ENCODE measurements at places on chromosomes 3 and 15. TPM values are rescaled to one million over a fixed set of nuclear protein-coding genes. Genes with fewer than 3 reads are reported as not detected.
A peak's percentile ranks its signal among the peaks of the same experiment; 100 is the strongest.

DNA sequence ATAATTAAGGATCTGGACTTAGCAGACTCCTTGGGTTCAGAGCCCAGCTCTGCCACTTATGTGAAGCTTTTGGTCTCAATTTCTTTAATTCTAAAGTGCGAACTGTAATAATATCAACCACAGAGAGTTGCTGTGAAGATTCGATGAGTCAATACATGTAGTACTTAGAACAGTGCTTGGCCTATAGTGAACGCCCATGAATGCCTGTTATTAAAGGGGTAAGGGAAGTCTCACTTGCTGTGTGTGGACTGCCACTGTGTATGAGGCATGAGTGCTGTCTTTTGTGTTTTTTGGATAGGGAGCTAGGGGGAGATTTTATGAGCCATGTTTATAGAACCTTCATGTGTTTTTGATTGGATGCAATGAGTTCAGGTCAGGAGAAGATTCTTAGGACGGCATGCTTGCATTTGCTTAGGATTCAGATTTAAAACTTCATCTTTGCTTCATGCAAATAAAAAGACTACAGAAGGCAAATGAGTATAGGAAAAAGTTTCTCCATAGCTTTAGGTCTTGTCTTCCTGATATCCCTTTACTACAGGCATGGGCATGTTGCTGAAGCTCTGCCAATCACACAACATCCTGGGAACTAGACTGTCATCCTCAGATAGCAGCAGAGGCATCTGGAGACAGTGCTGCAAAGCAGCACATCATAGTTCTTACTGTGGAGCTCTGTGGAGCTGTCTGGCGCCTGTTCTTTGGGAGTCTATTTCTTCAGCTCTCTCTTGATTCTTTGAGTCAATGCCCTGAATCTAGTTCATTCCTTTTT lies 50.0 kb downstream of the PLS1 start:
- H3K36me3 ChIP-seq: no peaks in the 10 kb centered on the region
- no peak overlapping the region for H3K27ac ChIP-seq
- DNase-seq: no peak
- no peaks in the 10 kb centered on the region for H3K27me3 ChIP-seq
- H3K4me1 ChIP-seq: no peaks in the 10 kb centered on the region

DNA sequence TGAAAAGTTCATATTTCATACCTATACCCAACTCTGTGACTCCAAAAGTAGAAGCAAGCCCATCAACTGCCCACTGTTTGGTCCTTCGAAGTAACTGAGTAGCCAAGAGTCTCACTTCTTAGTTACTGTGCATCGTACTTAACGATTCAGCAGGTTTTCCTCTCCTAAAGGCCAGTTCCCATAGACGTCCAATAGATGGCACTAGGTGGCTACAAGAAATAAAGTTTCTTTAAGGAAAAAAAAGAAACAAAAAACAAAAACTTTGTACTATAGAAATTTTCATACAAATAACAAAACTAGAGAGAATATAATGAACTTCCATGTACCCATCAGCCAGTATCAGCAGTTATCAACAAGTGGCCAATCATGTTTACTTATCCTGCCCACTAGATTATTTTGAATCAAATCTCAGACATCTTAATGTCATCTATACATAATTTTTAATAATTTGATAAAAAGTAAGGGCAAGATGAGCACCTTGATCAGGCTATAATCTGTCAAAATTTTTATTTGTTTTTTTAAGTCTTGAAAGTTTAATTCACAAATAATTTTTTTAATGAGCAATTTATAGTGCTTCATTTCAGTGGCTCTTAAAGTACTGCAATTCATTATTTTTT lies 63.8 kb upstream of the ACP3 start:
- H3K4me3 ChIP-seq: no peak overlapping the region
- no peaks in the 10 kb centered on the region for H3K4me1 ChIP-seq
- H3K27me3 ChIP-seq: peaks cover 11% of the 10 kb centered on the region
- no peaks in the 10 kb centered on the region for H3K36me3 ChIP-seq

- H3K4me3 ChIP-seq: no peak overlapping the region
- no peak for DNase-seq
- H3K4me1 ChIP-seq: no peaks in the 10 kb centered on the region
- H3K27ac ChIP-seq: no peak overlapping the region
- H3K27me3 ChIP-seq: peaks cover 13% of the 10 kb centered on the region
Measured at GRCh38 chr15:92294759-92295158, 98.9 kb upstream of the ST8SIA2 start.

DNA sequence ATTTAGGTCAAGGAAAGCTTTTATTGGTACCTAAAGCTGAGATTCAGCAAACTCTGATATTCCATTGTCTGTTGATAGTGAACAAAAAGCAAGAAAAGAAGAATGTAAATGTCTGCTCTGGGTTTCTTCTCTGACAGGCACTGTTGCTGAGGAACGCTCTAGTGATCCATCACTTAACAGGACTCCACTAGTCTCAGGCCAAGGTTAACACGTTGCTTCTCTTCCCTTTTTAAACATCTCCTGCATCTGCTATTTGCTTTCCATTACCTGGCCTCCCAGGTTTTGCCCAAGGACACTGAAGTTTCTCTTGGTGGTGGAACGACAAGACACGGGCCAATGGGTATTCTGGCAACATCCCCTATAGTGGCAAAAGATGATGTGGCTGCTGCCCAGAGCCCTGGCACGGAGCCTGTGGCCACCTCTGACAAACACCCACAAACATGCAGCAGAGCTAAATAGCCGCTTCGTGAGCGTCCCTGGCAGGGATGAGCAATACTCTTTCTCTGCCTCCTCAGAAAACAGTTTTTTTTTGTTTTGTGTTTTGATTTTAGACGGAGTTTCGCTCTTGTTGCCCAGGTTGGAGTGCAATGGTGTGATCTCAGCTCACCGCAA lies 97.8 kb upstream of the AKAP13 start:
- no peak overlapping the region for H3K4me3 ChIP-seq
- H3K27me3 ChIP-seq: no peaks in the 10 kb centered on the region
- peaks cover 4% of the 10 kb centered on the region for H3K4me1 ChIP-seq

DNA sequence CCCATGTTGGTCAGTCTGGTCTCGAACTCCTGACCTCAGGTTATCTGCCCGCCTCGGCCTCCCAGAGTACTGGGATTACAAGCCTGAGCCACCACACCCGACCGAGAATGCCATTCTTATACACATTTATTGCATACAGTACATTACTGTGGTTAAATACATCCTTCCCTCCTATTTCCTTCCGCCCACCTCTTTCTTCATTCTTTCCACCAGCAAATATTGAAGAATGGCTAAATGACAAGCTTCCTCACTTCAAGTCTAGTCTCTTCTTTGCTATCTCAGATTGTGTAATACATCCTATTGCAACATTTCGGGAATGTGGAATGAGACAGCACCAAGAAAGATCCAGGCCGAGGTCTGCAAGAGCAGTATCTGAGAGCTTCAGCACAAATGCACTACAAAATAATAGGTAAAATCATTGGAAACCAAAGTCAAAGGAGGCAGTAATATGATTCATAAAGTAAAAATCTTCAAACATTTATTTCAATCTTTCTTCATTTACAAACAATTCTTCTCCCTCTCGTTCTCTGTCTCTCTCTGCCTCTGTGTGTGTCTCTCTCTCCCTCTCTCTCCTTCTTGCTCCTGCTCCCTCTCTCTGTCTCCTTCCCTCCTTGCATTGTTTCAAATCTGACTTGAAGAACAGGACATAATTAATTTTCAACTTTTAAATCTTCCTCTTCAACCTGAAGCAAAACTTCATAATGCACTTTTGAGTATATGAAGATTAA lies 94.7 kb upstream of the TGFBR2 start:
- H3K36me3 ChIP-seq: no peaks in the 10 kb centered on the region
- peak; percentile 40 for DNase-seq
- no peak overlapping the region for H3K27ac ChIP-seq
- H3K27me3 ChIP-seq: no peaks in the 10 kb centered on the region

GRCh38 chr3:114858329-114858728 lies 288.8 kb downstream of the ZBTB20 start:
- H3K4me1 ChIP-seq: peaks cover 27% of the 10 kb centered on the region
- DNase-seq: no peak
- no peak overlapping the region for H3K27ac ChIP-seq
- no peaks in the 10 kb centered on the region for H3K27me3 ChIP-seq

DNA sequence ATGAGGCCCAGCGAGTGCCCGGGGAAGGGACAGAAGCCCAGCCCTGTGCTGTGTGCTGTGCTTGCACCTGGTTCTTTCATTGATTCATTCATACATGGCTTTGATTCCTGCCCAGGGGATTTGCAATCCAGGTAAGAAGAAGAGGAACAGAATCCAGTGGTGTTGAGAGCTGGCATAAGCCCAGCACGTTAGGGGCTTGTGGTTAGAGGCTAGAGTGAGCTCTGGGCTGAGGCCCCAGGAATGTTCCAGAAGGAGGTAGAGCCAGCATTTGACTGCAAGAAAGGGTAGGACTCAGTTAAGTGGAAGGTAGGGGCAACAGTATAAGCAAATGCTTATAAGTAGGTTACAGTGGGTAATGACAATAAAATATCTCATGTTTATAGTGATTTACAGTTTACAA lies 2.3 kb downstream of the VWA5B2 start:
- DNase-seq: no peak
- H3K27ac ChIP-seq: no peak overlapping the region
- peak overlapping the region; percentile 50 for H3K4me3 ChIP-seq
- H3K36me3 ChIP-seq: no peaks in the 10 kb centered on the region

DNA sequence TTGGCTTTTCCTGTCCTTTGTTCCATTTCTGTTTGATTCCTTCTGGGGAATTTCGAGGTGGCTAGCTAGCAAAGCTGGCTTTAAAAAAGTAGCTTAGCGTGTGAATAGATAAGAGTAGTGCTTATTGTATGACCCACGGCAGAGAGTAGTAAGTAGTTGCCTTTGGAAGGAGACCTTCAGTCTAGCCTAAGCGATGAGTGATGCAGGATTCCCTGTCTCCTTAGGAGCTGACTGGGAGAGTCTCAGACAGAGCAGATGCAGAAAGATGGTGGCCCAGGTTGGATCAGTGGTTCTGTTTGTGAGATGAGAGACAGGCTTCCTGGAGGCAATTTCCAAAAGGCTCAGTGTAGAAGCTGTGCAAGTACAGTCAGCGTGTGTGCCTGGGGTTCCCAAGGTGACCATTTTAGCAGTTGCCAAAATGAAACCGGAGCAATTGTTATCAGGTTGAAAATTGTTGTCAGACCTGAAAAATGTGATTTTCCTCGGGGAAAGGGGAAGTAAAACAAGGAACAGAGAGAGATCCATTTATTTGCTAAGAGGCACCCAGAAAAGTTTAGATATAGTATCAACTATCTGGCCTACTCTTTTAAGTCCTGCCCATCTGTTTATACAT lies 681 bp upstream of the IL5RA start:
- H3K4me1 ChIP-seq: peaks cover 6% of the 10 kb centered on the region
- no peak for DNase-seq
- H3K27me3 ChIP-seq: peaks cover 2% of the 10 kb centered on the region

DNA sequence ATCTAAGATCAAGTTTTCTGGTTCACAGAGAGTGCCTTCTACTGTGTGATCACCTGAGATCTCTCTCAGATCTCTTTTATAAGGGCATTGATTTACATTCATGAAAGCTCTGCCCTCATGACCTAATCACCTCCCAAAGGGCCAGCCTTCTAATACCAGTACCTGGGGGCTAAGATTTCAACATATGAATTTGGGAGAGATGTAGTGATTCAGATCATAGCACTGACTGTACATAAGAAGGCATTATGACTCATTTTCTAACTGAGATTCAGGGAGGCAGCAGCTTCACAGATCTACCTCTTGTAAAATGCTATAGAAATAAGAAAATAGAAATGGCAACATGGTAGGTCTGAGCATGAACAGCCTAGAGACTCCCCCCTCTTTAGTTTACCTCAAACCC lies 39.6 kb downstream of the VGLL3 start:
- no peak overlapping the region for H3K4me3 ChIP-seq
- no peaks in the 10 kb centered on the region for H3K36me3 ChIP-seq
- no peaks in the 10 kb centered on the region for H3K4me1 ChIP-seq
- H3K27me3 ChIP-seq: no peaks in the 10 kb centered on the region

DNA sequence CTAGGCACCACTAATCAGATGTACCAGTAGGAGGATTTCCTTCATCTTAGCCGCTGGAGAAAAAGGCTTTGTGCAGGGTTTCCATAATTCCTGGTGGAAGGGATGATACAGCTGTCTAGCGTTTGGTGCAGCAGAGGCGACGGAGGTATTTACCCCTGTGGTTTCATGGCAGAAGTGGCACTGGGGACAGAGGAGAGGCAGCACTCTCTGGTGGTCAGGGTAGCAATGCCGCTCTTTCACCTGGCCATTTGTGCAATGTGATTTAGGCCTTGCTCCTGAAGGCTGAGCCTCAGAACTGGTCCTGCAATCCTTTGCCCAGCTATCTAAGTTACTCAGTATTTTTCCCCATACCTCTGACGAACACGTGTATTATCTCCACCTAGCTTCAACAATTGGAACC lies 47.1 kb upstream of the BNIP2 start:
- no peak overlapping the region for H3K4me3 ChIP-seq
- no peak for DNase-seq
- no peaks in the 10 kb centered on the region for H3K4me1 ChIP-seq
- no peaks in the 10 kb centered on the region for H3K27me3 ChIP-seq

- peaks cover 10% of the 10 kb centered on the region for H3K36me3 ChIP-seq
- no peak for DNase-seq
- peaks cover 42% of the 10 kb centered on the region for H3K4me1 ChIP-seq
Measured at GRCh38 chr15:60390231-60390630, 7.6 kb downstream of the ANXA2 start.

DNA sequence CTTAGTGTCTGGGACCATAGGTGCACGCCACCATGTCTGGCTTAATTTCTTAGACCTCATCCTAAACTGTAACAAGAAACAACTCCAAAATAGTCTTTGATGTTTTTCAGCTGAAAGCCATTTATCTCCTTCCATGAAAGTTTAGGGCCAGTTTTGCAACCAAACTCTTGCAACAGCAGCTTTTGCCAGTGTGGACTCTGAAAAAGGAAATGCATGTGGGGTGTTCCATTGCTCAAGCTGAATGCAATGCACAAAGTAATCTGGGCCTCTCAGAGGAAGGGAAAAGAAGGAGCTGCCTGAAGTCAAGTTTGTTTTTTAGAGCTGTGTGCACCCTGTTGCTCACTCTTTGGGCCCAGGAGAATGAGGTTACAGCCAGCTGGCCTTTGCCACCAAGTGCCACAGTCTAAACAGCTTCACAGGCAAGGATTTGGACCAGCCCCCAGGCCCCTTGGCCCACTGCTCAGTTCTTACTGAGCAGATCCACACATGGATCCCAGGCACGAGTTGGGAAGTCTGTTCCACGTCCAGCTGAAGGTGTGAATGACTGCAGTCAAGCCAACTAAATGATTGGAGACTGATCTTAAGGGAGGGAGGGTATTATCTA lies 212.3 kb upstream of the LRRFIP2 start:
- H3K27ac ChIP-seq: no peak overlapping the region
- peaks cover 63% of the 10 kb centered on the region for H3K36me3 ChIP-seq
- H3K27me3 ChIP-seq: no peaks in the 10 kb centered on the region
- H3K4me3 ChIP-seq: no peak overlapping the region
- no peaks in the 10 kb centered on the region for H3K4me1 ChIP-seq

C3orf85 gene
- not detected for total RNA-seq

MITF gene
- not detected for total RNA-seq

SLC22A14 gene
- total RNA-seq: not detected

GNAT1 gene
- total RNA-seq: 0.23 TPM

CEMIP gene
- not detected for total RNA-seq

SERPINI2 gene
- total RNA-seq: not detected

TTLL13 gene
- 0.20 TPM for total RNA-seq

SNTN gene
- not detected for total RNA-seq

ADAMTS7 gene
- 0.60 TPM for total RNA-seq

DUOX1 gene
- total RNA-seq: not detected

HRG gene
- not detected for total RNA-seq

NANOGP8 gene
- not detected for total RNA-seq

Measured in activated CD8-positive, alpha-beta T cell treated with anti-CD3 and anti-CD28 coated beads for 36 hours (primary cell).